Natural killer cell (primary cell): ENCODE measurements at places on chromosomes 2 and 18. TPM values are rescaled to one million over a fixed set of nuclear protein-coding genes. Genes with fewer than 3 reads are reported as not detected.

The TNFAIP6 gene
- not detected for total RNA-seq

The INPP4A gene
- total RNA-seq = 225 TPM

The TIA1 gene
- total RNA-seq = 93.2 TPM

DNA sequence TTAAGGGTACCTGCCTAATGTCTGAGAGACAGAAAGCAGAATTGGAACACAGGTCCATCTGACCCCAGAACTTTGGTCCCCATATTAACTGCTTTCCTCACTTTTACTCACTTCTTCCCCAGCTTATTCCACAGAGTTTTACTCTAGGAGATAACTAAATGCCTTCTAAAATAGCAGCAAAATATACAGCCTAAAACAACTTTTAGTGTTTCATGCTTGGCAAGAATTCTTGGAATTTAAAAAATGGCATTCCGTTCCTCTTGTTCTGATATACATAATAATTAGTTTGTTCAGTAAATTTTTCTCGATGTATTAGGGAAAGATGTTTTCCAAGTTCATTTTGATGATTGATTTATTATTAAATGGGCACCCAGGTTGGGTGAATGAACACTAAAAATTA, 151.9 kb downstream of the FHOD3 start:
- H3K36me3 ChIP-seq = no peaks in the 10 kb centered on the region
- H3K27me3 ChIP-seq = no peaks in the 10 kb centered on the region
- no peak for DNase-seq

DNA sequence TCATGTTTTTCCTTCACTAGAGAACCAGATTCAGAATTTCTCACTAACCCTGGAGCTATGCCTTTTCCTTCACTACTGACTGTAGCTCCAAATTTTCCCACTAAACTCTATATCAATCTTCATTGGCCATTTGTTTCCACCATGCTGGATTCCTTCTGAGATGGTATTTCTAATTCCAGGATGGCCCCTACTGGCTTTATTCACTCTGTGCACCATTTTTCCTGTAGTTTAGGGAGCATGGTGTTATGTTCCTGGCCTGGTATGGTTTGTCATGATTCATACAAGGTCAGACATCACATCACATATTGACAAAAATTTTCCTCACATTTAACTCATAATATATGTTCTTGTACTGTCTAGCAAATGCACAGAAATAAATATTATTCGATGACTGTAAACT, 229.2 kb upstream of the TFPI start:
- H3K27ac ChIP-seq = no peak overlapping the region
- DNase-seq = no peak
- H3K4me3 ChIP-seq = no peak overlapping the region
- H3K27me3 ChIP-seq = no peaks in the 10 kb centered on the region

DNA sequence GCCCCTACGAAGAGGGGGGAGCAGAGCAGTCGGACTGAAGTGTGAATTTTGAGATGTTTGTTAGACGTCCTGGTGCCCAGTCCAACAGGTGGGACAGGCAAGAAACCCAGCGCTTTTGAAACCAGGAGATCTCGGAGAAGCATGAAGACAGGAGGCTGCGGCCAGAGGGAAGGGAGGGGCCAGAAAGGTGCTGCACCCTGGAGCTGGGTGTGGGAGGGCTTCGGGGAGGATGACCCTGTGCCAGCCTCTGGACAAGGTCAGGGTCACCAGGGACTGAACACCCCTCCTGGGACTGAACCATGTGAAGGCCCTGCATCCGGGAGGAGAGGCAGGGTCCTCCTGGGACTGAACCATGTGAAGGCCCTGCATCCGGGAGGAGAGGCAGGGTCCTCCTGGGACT, 6.1 kb downstream of the TMEM18 start:
- no peaks in the 10 kb centered on the region for H3K27me3 ChIP-seq
- no peak overlapping the region for H3K4me3 ChIP-seq
- DNase-seq = no peak
- no peak overlapping the region for H3K27ac ChIP-seq
- peaks cover 50% of the 10 kb centered on the region for H3K36me3 ChIP-seq
- peaks cover 8% of the 10 kb centered on the region for H3K4me1 ChIP-seq

GRCh38 chr2:67295406-67295805, 101.7 kb upstream of the ETAA1 start:
- no peaks in the 10 kb centered on the region for H3K4me1 ChIP-seq
- no peaks in the 10 kb centered on the region for H3K27me3 ChIP-seq
- no peak overlapping the region for H3K27ac ChIP-seq

GRCh38 chr2:130832296-130832940, 4.3 kb upstream of the ARHGEF4 start:
- DNase-seq = no peak
- no peak overlapping the region for H3K4me3 ChIP-seq
- H3K27ac ChIP-seq = no peak overlapping the region
- peaks cover 5% of the 10 kb centered on the region for H3K27me3 ChIP-seq
- H3K36me3 ChIP-seq = no peaks in the 10 kb centered on the region

GRCh38 chr2:240961910-240962299, 36.5 kb upstream of the SNED1 start:
- peaks cover 8% of the 10 kb centered on the region for H3K4me1 ChIP-seq
- no peaks in the 10 kb centered on the region for H3K36me3 ChIP-seq
- H3K27ac ChIP-seq = no peak overlapping the region
- no peaks in the 10 kb centered on the region for H3K27me3 ChIP-seq
- peak; percentile 6 for DNase-seq

GRCh38 chr2:236663287-236664101, 93.9 kb downstream of the ACKR3 start:
- no peak for DNase-seq
- H3K4me1 ChIP-seq = no peaks in the 10 kb centered on the region
- peaks cover 6% of the 10 kb centered on the region for H3K27me3 ChIP-seq
- H3K4me3 ChIP-seq = no peak overlapping the region
- no peaks in the 10 kb centered on the region for H3K36me3 ChIP-seq

- peaks cover 36% of the 10 kb centered on the region for H3K4me1 ChIP-seq
- H3K4me3 ChIP-seq = no peak overlapping the region
- H3K36me3 ChIP-seq = no peaks in the 10 kb centered on the region
- H3K27ac ChIP-seq = no peak overlapping the region
- DNase-seq = no peak
Observed at GRCh38 chr2:37583867-37584266, 87.6 kb downstream of the CDC42EP3 start.

DNA sequence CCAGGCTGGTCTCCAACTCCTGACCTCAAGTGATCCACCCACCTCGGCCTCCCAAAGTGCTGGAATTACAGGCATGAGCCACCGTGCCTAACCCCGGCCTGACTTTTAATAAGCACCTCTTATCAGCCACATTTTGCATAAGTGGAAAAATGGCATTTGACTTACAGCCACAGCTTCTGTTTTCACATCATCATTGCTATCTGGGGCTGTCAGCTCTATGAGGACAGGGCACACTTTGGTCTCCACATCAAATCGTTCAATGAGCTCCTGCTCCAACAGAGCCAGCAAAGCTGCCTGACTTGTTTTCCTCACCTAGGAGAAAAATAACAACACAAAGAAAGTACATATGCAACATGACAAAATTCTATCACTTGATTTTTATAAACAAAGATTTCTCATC, 26.4 kb downstream of the PPP4R1 start:
- no peak overlapping the region for H3K4me3 ChIP-seq
- no peaks in the 10 kb centered on the region for H3K27me3 ChIP-seq

- no peaks in the 10 kb centered on the region for H3K27me3 ChIP-seq
- peak overlapping the region; percentile 68 for H3K27ac ChIP-seq
- peaks cover 6% of the 10 kb centered on the region for H3K36me3 ChIP-seq
Observed at GRCh38 chr2:224976629-224977525, 65.4 kb downstream of the DOCK10 start.
